ENCODE measurements at places on chromosomes 12 and 14. TPM values are rescaled to one million over a fixed set of nuclear protein-coding genes. Genes with fewer than 3 reads are reported as not detected.

The CAPZA3 gene
- total RNA-seq: not detected

The KCNMB4 gene
- total RNA-seq: 0.76 TPM

The RILPL1 gene
- total RNA-seq: 6.1 TPM

The SLC22A17 gene
- 2.0 TPM for total RNA-seq

The UBC gene
- total RNA-seq: 1,223 TPM

The PRB3 gene
- not detected for total RNA-seq

The RNASE3 gene
- total RNA-seq: not detected

The LUM gene
- 8.4 TPM for total RNA-seq

The YEATS4 gene
- total RNA-seq: 12.5 TPM

The FGF6 gene
- total RNA-seq: not detected

The CLEC14A gene
- 4.1 TPM for total RNA-seq

The OTOGL gene
- total RNA-seq: 0.04 TPM

The EAPP gene
- 23.0 TPM for total RNA-seq

The POTEM gene
- total RNA-seq: not detected

The LTBP2 gene
- 14.4 TPM for total RNA-seq

The KCNK10 gene
- total RNA-seq: 3.9 TPM

The MYF5 gene
- total RNA-seq: not detected

The VRTN gene
- total RNA-seq: not detected

The GXYLT1 gene
- 3.7 TPM for total RNA-seq

The TRIM9 gene
- total RNA-seq: 0.32 TPM
